NCI-H460 (cell line): ENCODE measurements at places on chromosomes 16 and 17. TPM values are rescaled to one million over a fixed set of nuclear protein-coding genes. Genes with fewer than 3 reads are reported as not detected.

Gene PRR35
- 0.05 TPM in 1 of 2 replicates, not detected in the other for total RNA-seq

Gene TNK1
- 3.5 and 3.9 TPM in 2 replicates for total RNA-seq

Gene TBC1D3E
- not detected in 2 replicates for total RNA-seq

Gene CCL14
- not detected in 2 replicates for total RNA-seq

Gene PYDC1
- not detected in 2 replicates for total RNA-seq

Gene PMP22
- 50.8 and 56.1 TPM in 2 replicates for total RNA-seq

Gene PRSS27
- total RNA-seq = 3.0 and 3.8 TPM in 2 replicates

Gene POLR3K
- total RNA-seq = 12.6 and 13.3 TPM in 2 replicates

Gene TBX4
- 0.07 and 0.20 TPM in 2 replicates for total RNA-seq

Gene NDRG4
- 9.9 and 13.3 TPM in 2 replicates for total RNA-seq

Gene WWOX
- total RNA-seq = 9.8 and 11.1 TPM in 2 replicates

Gene FOXL1
- total RNA-seq = 10.8 and 11.3 TPM in 2 replicates

Gene TOX3
- total RNA-seq = not detected in 2 replicates
